HT-29 (cell line): ENCODE measurements at places on chromosomes 2 and 18. TPM values are rescaled to one million over a fixed set of nuclear protein-coding genes. Genes with fewer than 3 reads are reported as not detected.

The HAT1 gene
- total RNA-seq: 35.5 and 37.4 TPM in 2 replicates

DNA sequence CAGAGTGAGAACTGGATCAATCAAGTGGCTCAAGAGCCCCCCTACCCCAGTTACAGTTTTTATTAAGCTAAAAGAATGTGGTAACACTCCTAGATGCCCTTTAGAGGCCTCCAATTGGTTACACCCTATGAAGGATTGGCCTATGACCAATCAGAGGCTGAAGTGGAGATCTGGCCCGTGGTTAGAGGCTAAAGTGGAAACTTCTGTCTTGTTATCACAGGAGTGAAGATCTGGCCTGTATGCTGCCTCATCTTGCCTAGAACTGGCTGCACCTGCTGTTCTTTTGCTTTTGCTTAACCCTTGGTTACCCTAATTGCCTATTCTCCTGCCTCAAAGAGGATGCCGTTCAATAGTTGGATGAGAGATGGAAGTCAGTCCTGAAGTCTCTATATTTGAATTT lies 100.1 kb upstream of the MAP2 start:
- DNase-seq: no peak

DNA sequence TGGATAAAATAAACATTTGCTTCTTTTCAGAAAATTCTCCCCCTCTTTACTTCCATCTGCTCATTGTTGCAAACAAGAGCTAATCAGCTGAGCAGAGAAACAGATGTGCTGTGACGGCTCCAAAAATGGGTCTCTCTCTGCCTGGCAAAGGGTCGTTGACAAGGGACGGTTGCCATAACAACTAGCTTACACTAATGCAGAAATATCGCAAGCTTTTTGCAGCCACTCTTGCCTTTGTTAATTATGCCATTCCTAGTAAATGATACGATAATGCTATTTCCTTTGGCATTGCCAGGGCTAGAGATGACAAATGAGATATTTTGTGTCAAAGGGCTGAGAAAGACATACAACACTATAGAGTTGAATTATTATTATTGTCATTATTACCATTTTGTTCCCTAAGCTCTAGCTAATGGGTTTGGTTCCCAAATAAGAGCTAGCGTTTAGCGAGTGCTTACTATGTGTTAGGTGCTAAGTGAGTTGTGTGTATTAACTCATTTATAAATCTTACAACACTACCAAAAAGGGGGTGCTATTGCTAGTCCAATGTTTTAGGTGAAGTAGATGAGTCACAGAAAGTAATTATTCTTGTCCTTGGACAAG lies 46.8 kb downstream of the MYO3B start:
- no peak for DNase-seq

The PRR30 gene
- not detected in 2 replicates for total RNA-seq
